ENCODE measurements at places on chromosomes 3 and 15. TPM values are rescaled to one million over a fixed set of nuclear protein-coding genes. Genes with fewer than 3 reads are reported as not detected.

GRCh38 chr15:33467816-33468163 is 157.0 kb downstream of the RYR3 start:
- no peak overlapping the region for H3K27ac ChIP-seq
- H3K36me3 ChIP-seq: no peaks in the 10 kb centered on the region
- H3K4me1 ChIP-seq: no peaks in the 10 kb centered on the region
- DNase-seq: no peak
- H3K4me3 ChIP-seq: no peak overlapping the region

DNA sequence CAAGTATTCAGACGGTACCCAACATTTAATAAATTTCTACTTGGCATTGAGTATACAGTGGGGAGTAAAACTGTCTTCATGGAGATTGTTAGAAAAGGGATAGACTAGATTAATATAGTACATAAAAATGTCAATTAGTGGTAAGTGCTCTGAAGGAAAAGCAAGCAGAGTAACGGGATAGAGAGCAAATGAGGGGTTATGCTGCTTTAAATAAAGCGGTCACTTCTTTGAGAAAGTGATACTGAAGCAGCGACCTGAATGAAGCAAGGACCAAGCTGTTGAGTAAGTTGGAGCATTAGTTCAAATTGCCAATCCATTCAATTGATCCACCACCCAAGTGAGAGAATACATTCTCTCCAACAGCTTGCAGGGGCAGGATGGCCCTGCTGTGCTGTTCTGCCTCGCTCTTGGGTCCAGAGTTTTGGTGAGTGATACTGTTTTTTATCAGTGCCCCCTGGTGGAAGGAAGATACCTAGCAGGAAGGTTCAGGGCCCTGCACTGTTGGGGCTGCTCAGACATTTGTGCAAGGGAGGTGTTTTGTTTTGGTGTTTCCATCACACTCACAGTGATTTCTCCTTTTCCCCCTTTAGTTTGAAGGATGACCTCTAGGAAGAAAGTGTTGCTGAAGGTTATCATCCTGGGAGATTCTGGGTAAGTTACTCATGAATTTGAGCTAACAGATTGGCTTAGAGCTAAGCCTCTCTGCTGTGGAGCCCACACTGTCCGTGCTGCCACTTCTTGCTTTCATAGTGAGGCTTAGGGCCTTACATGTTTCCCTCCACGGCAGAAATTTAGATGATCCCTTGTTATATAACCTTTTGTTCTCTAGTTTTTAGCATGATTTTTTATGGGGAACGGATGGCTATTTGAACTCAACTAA is 69.0 kb downstream of the RAB7A start:
- peaks cover 15% of the 10 kb centered on the region for H3K4me1 ChIP-seq
- H3K36me3 ChIP-seq: peaks cover 27% of the 10 kb centered on the region

Gene ADGRG7
- total RNA-seq: not detected

Gene TADA3
- 61.3 TPM for total RNA-seq

GRCh38 chr3:59163953-59164352 is 114.1 kb upstream of the CFAP20DC start:
- H3K36me3 ChIP-seq: no peaks in the 10 kb centered on the region
- H3K4me3 ChIP-seq: no peak overlapping the region
- no peaks in the 10 kb centered on the region for H3K27me3 ChIP-seq
- no peak for DNase-seq

DNA sequence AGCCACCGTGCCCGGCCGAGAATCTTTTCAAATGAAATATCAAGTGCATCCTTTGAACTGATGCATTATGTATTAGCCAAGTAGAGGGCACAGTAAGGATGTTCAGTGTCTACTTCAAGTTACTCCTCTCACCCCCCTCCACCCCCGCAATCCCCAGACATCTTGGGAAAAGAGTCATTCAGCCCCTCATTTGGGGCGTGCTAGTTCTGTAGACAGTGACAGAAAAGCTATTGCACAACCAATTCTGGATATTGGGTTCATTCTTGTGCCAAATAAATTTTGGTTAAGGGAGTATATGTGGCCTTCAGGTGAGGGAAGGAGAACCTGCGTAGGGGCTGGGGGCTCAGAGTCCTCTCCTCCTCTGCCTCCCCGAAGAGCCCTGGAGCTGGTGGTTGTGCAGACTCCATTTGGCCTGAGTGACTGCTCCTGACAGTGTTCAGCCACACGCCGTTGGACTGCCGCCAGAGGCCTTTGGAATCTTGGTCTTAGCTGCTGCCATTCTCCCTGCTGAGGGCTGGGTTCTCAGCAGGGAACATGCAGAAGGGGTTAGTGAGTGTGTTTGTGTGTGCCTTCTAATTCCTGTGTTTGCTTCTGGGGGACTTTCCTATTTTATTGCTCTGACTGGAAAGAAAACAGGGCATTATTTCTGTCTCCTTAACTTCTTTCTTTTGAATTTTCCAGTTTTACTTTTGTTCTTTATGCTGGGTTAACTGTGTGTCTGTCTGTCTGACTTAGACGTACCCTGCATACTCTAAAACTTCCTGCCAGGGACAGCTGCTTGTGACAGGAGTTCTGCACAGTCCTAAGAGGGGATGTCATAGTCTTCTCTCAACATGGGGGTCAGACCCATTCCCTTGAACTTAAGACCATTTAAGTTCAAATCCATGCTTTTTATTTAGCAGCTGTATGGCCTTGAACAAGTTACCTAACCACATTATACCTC is 21.0 kb downstream of the RARB start:
- H3K27ac ChIP-seq: no peak overlapping the region
- no peak overlapping the region for H3K4me3 ChIP-seq
- no peak for DNase-seq
- H3K4me1 ChIP-seq: no peaks in the 10 kb centered on the region

Gene SLC38A3
- total RNA-seq: 6.0 TPM

DNA sequence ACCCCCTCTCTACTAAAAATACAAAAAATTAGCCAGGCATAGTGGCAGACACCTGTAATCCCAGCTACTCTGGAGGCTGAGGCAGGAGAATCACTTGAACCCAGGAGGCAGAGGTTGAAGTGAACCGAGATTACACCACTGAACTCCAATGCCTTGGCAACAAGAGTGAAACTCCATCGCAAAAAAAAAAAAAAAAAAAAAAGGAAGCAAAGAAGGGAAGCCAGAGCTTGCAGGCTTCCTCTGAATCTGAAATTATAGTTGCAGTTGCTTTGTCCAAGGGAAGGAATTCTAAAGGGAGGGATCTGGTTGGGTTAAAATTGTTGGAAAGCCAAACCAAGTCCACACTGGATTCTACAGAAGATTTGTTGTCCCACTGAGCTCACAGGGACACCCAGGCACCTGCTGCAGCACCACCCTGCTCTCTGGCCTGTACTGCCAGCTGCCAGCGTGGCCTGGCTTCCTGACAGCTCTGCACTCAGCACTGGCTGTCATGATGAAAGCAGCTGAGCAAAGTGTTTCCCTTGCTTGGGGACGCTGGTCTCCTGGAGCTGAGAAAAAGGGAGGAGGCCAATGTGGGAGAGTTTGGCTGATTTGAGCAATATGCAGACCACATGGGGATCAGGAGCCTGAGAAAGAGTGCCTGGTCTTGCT is 88.8 kb upstream of the HES1 start:
- no peaks in the 10 kb centered on the region for H3K27me3 ChIP-seq
- no peak for DNase-seq
- H3K27ac ChIP-seq: no peak overlapping the region
- no peaks in the 10 kb centered on the region for H3K4me1 ChIP-seq
- no peaks in the 10 kb centered on the region for H3K36me3 ChIP-seq

Gene ISLR
- 0.28 TPM for total RNA-seq

DNA sequence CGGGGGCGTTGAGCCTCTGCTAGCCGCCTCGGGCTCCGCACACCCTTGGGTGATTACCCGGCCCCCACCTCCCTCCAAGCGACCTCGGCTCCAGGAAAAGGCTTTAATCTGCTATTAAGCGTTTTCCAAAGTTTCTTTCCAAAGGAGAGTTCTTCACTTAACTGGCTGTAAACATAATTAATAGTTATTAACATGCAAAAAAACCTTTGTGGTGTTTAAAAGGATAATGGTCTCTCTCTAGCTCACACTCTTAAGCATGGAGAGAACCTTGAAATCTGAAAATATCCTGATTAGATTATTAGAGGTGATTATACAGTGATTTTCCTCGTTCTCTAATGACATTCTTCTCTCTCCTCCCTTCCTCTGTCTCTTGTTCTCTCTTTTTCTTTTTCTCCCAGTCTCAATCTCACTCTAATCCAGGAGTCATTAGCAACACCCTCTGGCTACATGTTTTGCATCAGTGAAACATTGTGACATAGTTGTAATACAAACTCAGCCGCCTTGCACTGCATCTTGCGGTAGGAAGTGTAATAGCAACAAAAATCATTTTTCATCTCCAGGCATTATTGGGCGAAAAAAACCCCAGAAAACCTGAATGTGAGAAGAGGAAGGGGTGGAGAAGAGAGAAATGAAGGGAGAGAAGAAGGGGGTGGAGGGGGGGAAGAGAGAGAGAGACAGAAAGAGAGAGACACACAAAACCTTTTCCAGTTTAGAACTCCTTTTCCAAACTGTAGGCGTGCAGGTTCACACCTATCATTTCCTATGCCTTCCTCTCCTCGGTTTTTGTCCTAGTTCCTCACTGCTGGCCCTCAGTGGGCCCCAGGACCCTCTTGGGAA is 24.4 kb downstream of the NR2F2 start:
- no peak for DNase-seq
- H3K27me3 ChIP-seq: no peaks in the 10 kb centered on the region
- peak overlapping the region; percentile 71 for H3K27ac ChIP-seq
- H3K4me3 ChIP-seq: peak overlapping the region; percentile 73
- H3K4me1 ChIP-seq: peaks cover 18% of the 10 kb centered on the region
- no peaks in the 10 kb centered on the region for H3K36me3 ChIP-seq

- no peaks in the 10 kb centered on the region for H3K27me3 ChIP-seq
- no peaks in the 10 kb centered on the region for H3K4me1 ChIP-seq
- H3K4me3 ChIP-seq: no peak overlapping the region
Measured at GRCh38 chr3:166104938-166105337, 267.7 kb upstream of the BCHE start.

GRCh38 chr15:35000511-35000910 is 12.4 kb upstream of the ZNF770 start:
- no peak overlapping the region for H3K4me3 ChIP-seq
- no peaks in the 10 kb centered on the region for H3K27me3 ChIP-seq
- no peak for DNase-seq
- no peaks in the 10 kb centered on the region for H3K36me3 ChIP-seq

GRCh38 chr15:92936693-92937092 is 36.6 kb downstream of the CHD2 start:
- no peak overlapping the region for H3K27ac ChIP-seq
- peaks cover 9% of the 10 kb centered on the region for H3K4me1 ChIP-seq
- no peaks in the 10 kb centered on the region for H3K27me3 ChIP-seq
- H3K36me3 ChIP-seq: peaks cover 77% of the 10 kb centered on the region
- DNase-seq: no peak
- no peak overlapping the region for H3K4me3 ChIP-seq

DNA sequence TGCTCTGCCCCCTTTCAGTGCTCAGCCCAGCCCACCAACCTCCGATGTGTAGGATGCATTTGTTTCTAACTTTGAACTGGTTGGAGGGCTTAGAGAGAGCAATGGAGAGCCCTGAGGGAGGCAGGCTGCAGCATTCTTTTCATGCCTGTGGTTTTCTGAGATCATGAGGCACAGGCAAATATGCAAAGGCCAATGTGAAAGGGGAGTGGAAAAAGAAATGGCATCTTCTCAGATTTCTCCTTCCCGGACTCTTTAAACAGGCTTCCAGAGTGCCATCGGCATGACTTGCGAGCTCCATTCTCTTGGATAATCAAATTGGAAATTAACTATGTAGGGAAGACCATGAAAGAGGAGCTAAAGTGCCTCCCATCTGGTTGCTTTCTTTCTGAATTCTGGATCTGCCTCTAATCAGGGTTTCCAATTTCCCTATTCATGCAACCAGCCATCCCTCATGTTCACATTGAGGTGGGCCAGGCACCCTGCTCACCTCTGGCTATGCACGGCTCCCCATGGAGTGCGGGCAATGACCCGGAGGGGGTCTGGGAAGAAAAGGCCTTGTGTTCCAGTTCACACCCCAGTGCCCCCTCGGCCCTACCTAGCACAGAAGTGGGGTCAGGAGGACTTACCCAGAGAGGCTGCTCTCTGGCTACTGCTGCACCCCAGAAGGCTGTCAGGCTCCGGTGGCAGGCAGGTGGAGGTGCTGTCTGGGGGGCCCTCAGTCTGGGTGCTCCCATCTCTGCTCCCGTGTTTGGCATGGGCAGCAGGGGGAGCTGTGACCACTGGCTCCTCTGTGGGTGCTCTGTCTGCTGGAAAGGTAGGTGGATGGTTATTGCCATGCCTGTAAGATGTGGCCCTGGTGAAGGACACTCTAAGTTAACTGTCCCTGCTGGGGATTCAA is 16.1 kb downstream of the AMOTL2 start:
- no peak for DNase-seq
- 0 out of 2 replicates have a peak overlapping the region, but pooled peaks have one; percentile 2 for H3K4me3 ChIP-seq
- H3K36me3 ChIP-seq: peaks cover 46% of the 10 kb centered on the region
- no peaks in the 10 kb centered on the region for H3K27me3 ChIP-seq
- H3K4me1 ChIP-seq: peaks cover 100% of the 10 kb centered on the region

Gene MUC20
- not detected for total RNA-seq

- H3K4me1 ChIP-seq: no peaks in the 10 kb centered on the region
- no peak overlapping the region for H3K27ac ChIP-seq
- H3K4me3 ChIP-seq: no peak overlapping the region
- no peaks in the 10 kb centered on the region for H3K27me3 ChIP-seq
- no peaks in the 10 kb centered on the region for H3K36me3 ChIP-seq
Measured at GRCh38 chr3:192608726-192609600, 118.4 kb downstream of the FGF12 start.
